ENCODE measurements at places on chromosomes 5 and 9. TPM values are rescaled to one million over a fixed set of nuclear protein-coding genes. Genes with fewer than 3 reads are reported as not detected.

GRCh38 chr5:33934176-33934575 lies 2.0 kb upstream of the RXFP3 start:
- DNase-seq: no peak

GRCh38 chr9:133707763-133708245 lies 30.3 kb downstream of the SARDH start:
- no peak for DNase-seq

DNA sequence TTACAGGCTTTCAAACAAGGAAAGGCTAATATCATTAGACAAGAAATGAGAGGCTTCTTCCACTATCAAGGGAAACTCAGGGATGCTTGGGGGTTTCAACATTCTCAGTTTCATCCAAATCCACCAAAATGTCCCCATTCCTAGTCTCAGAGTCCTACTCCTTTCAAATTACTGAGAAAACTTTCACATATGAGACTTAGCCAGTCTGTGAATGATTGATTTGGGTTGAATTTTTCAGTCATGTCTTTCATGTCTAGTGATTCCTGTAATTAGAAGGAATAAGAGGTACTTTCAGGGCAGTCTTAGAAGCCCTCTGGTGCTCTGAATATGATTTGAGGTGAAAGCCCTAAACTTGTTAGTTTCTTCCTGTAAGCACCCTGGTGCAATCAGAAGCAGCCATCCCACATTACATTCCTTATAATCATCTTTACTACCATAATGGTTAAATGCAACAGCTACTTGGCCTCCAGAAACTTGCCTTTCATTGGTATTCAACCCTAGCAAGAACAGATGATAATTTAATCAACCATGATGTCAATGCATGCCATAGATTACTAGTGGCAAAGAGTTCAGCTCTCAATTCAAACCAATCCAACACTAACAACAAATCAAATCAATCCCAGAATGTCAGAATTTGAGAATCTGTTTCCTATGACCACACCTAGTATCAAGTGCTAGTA lies 50.7 kb upstream of the RIC1 start:
- no peak for DNase-seq

GRCh38 chr9:33437898-33438297 lies 9.5 kb downstream of the AQP3 start:
- no peak for DNase-seq

DNA sequence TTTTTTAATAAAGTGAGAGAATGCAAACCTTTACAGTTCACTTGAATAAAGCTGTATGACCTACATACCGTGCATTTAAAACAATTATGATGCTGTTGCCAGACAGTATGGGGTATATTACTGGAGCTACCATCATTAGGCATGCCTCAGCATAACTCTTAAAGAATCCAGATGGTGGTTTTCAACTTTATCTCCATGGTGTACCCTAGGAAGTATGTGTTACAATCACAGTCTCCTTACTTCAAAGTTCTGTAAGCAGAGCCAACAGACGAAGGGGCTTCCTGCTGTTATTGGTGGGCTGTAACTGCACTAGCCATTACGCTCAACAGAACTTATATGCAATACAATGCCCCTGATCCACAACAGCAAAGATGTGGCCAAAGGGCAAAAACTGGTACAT lies 803.3 kb downstream of the DTWD2 start:
- DNase-seq: no peak

GRCh38 chr9:4680173-4680525 lies 780 bp downstream of the CDC37L1 start:
- DNase-seq: no peak

ZDHHC12 gene
- 52.6 TPM for total RNA-seq

CCDC192 gene
- total RNA-seq: not detected

All from activated naive CD8-positive, alpha-beta T cell treated with anti-CD3 and anti-CD28 coated beads for 36 hours (primary cell).